ENCODE measurements at places on chromosomes 13 and 19.

GRCh38 chr13:75812751-75813181, 176.6 kb downstream of the LMO7 start:
- no peak for DNase-seq

DNA sequence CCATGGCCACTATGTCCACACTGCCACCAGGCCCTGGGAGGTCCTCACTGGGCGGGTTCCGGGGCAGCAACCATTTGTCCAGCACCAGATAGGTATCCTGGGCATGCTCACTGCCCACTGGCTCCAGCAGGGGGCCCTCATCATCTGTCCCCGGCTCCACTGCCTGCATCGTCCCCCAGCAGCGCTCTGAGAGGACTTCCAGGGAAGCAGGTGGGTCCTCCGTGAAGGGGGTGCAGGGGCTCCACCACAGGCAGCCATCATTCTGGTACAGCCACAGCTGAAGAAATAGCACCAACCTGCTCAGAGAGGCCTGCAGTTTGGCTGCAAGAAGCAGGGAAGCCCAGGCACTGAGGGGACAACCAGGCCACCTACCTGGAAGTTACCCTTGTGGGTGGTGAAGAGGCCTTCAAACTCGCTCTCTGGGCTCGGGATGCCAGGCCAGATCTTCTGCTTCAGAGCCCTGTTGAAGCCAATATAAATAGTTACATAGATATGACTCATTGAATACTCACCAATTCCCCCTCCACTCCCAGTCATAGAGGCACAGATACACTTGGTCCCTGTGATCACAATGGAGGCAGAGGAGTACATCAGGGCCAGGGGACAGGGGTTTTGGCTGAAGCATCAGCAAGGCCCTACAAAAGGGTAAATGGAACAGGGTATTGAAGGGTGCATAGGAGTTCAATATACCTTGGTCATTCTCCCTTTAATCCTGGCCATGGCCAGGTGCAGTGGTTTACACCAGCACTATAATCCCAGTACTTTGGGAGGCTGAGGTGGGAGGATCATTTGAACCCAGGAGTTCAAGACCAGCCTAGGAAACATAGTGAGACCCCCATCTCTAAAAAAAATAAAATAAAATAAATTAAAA, 4.1 kb downstream of the SWSAP1 start:
- no peak for DNase-seq

- no peak for DNase-seq
Observed at GRCh38 chr13:49869519-49869918, 66.6 kb downstream of the SPRYD7 start.

GRCh38 chr13:111573801-111574200, 253.4 kb downstream of the TEX29 start:
- DNase-seq = no peak

GRCh38 chr13:22629374-22629773, 551.4 kb upstream of the SGCG start:
- no peak for DNase-seq

DNA sequence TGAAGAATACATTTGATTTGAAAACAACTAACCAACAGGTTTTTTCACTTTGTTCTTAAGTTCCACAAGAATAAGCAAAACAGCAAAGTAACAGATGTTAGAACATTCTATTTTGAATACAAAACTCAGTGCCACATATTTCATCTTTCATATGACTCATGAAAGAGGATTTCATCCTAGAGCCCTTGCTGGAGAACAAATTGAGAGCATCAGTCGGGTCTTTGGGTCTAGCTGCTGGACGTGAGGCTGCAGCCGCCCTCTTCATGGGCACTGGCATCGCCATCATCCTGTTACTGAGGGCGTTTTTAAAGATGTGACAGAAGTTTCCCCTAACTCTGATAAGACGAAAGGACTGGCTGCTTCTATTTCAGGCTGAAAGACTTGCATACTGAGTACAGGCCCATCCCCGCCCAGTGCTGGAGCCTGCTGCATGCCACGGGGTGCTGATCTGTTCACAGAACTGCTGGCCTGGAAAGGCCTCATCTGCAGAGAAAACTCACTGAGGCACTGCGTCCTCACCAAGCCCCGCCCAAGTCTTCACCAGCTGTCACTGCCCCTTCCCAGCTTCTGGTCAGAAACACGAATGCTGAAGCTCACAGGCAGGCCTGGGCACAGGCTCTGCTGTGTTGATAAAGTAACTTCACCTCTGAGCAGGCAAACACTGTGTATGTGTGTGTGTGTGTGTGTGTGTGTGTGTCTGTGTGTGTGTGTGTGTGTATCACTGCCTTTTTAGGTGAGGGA, 101.4 kb downstream of the TUBGCP3 start:
- DNase-seq = no peak

- no peak for DNase-seq
Observed at GRCh38 chr13:25966086-25966485, 85.7 kb downstream of the SHISA2 start.

DNA sequence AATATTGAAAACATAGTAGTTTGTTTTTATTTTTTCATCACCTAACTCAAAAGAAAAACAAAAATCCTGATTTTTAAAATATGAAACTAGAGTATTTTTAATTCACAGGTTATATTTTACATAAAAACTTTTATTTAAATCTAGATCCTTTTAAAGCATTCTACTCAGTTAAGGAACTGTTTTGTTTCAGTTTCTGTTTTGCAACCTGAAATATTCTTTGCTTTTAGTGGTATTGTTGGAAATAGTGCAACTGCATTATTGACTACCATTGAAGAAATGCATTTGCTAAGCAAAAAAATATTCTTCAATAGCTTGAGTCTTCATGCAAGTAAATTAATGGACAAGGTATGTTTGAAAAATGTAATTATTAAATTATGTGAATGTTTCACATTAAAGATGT, 43.8 kb downstream of the COG6 start:
- no peak for DNase-seq

- DNase-seq = no peak
Observed at GRCh38 chr13:51938454-51938853, 72.8 kb downstream of the ATP7B start.

DNA sequence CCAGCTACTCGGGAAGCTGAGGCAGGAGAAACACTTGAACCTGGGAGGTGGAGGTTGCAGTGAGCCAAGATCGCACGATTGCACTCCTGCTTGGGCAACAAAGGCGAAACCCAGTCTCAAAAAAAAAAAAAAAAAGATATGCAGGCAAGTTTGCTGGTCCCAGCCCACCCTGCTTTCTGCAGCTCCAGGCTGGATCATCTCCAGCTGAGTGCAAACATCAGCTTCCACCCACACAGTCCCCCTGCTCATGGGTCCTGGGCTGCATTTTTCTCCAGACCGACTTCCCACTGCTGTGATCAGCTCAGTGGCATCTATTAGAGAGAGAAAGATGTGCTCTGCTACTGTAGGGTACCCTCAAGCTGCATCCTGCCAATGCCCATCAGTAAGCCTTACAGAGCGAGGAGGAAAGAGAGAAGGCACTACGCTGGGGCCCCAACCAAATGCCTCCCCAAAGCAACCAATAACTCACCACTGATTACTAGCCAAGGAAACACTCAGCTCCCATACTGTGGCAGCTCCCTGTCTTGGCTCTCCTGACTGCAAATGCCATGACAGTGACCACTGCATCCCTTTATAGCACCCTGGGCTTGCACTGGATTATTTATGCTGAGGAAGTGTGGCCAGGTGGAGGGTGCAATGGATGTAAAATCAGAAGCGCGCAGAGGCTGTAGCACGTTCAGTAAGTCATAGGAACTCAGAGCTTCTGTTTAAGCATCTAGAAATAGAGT, 170.9 kb upstream of the ZNF507 start:
- no peak for DNase-seq

GRCh38 chr13:42100960-42101359, 52.5 kb downstream of the DGKH start:
- no peak for DNase-seq

DNA sequence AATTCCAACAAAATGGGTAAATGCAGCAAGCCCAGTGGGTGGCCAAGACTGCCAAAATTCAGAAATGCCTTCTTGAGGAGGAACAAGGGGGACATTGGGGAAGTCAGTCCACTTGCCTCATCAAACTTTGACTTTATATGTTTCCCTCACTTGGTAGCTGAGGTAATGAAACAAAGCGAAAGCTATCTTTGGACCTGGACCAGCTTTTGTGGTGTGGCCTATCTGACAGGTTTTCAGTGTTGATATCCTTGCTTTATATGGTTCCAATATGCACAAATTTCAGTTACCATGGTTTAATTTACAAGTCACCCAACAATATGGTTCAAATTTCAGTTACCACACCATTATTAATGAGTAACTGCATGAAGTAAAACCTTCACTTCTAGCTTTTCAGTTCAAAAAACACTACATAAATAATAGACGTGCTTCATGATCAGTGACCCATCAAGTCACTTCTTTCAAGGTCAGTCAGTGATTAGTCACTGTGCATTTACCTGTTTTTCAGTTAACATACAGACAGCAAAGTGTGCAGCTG, 17.7 kb upstream of the POU4F1 start:
- no peak for DNase-seq

DNA sequence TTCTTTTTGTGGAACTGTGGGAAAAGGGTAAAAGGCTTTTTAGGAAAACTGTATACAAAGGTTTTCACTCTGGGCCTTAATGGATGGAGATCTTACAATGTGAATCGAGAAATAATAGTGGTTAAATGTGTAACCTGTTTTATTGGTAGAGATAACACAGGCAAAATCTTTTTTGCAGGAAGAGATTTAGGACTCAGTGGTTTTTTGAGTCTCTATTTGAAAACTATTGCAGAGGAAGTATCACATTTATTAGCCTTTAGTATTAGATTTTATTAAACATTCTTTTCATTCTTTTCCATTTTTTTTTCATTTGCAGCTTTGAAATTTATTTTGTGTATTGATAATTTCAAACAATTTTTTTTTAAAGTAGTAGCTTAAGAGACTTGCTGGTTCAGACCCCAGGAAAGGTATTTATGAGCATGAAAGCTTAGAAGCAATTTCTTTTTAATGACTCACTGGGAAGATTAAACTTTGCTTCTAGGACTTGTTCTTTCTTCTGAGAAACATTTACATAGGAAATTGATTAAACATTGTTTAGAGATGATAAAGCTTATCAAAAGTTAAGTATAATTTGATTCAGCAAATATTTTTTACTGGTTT, 10.5 kb downstream of the KLF5 start:
- no peak for DNase-seq

DNA sequence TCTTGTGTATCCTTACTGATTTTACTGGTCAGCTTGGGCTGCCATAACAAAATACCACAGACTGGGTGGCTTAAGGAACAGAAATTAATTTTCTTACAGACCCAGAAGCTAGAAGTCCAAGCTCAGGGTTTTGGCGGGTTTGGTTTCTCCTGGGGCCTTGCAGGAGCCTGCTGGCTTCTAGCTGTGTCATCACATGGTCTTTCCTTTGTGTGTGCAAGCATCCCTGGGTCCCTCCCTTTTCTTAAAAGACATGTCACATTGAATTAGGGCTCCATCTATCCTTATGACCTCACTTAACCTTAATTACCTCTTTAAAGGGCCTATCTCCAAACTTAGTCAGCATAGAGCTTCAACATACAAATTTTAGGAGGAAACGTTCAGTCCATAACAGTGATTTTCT, 23.4 kb downstream of the UBAC2 start:
- no peak for DNase-seq

GRCh38 chr13:21106089-21106488, 44.7 kb upstream of the LATS2 start:
- DNase-seq = no peak

- no peak for DNase-seq
Observed at GRCh38 chr13:27973291-27973690, 4.2 kb upstream of the CDX2 start.

GRCh38 chr13:113099142-113099541, 6.4 kb upstream of the F7 start:
- no peak for DNase-seq

DNA sequence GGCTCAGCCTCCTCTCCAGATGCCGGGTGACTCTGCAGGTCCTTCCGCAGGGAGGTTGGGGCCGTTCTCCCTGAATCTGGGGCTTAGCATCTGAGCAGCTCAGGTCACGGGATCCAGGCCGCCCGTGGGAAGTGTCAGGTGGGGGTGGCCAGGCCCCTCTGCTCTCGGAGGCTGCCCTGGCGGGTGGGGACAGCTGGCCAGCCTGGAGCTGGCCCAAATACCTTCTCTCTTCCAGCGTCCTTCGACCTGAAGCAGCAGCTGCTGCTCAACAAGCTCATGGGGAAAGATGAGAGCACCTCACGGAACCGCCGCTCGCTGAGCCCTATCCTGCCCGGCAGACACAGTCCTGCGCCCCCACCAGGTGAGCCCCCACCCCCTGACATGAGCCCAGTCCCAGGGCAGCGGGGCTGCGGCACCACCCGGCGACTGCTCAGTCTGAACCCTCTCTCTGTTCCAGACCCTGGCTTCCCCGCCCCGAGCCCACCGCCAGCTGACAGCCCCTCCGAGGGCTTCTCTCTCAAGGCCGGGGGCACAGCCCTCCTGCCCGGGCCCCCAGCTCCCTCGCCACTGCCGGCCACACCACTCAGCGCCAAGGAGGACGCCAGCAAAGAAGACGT, 19.1 kb downstream of the PEX11G start:
- no peak for DNase-seq

DNA sequence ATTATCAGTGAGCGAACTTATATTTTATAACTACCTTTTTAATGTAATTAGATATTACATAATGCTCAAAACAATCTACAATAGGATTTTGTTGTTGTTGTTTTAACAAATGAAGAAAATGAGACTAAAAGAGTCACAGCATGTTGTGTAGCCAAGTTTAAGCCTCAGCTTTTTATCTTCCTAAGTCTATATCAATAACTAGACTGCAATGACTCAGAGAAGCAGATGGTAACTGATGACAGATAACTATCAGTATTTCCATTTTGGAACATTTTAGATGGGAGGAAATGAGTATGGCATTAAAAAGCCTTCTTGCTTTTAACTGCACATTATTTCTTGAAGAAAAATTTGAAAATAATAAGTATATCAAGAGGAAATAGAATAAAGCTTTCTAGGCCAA, 825.2 kb downstream of the SLITRK1 start:
- no peak for DNase-seq

GRCh38 chr13:73781384-73781783, 352.8 kb downstream of the KLF12 start:
- no peak for DNase-seq

GRCh38 chr19:45752639-45753038, 16.4 kb downstream of the SIX5 start:
- no peak for DNase-seq

DNA sequence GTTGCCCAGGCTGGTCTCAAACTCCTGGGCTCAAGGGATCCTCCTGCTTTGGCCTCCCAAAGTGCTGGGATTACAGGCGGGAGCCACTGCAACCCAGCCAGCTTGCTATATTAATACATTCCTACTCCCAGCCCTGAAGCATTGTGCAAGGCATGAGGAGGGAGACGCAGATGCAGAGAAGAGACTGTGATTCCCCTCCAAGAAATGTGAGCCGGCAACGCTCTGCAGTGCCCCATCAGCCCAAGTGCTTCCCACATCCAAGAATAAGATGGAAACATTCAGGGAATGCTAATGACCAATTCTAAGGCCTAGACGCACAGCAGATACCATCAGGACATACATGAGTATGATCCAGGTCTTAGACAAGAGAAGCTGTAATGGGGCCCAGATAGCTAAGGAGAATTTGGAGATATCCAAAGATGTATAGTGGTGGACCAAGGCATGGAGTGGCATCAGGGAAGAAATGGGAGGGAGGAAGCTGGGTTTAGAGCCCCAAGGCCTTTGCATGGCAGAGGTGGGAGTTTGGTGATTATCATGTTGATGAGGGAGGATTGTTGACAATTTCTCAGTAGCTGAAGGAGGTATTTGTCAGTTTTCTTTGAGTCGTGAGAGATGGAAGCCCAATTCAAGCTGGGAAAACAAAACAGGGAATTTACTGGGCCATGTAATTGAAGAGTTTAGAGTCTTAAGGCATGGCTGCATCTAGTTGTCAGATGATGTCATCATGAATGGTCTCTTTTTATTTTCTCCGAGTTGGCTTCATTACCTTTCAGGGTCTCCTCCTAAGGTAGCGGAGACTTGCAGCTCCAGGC, 2.9 kb downstream of the PPM1N start:
- DNase-seq = no peak
